Activated T-helper 2 cell treated with anti-CD3 and anti-CD28 coated beads, Interferon-gamma antibody, Interleukin-2, Interleukin-4, amounts not matched to agents 10 μg/mL and 5 μg/mL and 100 μg/mL, durations not matched to agents 14 hours and 24 hours and 36 hours (primary cell): ENCODE measurements at places on chromosomes 5 and 9.

DNA sequence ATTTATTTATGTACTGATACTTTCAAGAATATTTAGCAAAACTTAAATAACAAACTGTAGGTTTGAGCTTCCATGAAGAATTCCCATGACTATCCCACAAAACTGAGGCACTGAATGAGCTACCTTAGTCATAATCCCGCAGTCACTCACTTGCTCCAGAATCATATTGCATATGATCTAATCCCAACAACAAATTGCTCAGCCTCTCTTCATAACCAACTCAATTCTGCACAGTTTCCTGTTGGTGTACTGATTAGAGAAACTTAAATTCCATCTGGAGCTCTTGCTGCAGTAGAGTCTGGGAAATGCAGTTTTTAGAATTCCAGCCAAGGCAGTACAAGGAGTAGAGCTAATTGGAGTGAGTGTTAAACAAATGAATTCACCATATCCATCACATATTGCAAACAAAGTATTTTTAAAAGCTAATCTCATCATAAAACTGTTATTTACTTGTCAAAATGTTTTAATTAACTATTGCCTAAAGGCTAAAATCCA lies 35.7 kb upstream of the CDH18 start:
- no peak for DNase-seq

- no peak for DNase-seq
These were observed 35.4 kb upstream of the ZNF354A start for GRCh38 chr5:178765753-178766300.

- no peak for DNase-seq
These were observed 4.3 kb downstream of the GFM2 start for GRCh38 chr5:74762599-74762998.

DNA sequence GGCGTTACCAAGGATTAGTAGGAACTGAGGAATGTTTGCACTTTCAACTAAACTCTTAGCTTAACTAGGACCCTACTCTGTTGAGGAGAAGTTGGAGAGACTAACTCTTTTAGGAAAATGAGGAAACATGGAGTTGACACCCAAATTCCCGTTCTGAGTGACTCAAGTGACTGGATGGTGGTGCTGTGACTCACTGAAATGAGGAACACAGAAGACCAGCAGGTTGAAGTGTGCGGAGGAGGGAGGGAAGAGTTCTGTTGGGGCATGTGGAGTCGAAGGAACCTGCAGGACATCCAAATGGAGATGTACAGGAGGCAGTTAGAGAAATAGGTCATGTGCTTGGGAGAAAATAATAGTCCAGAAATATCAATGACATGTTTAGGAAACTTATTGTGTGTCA lies 8.2 kb downstream of the HEXB start:
- no peak for DNase-seq

- no peak for DNase-seq
These were observed 525.9 kb upstream of the CLINT1 start for GRCh38 chr5:158384535-158385481.

DNA sequence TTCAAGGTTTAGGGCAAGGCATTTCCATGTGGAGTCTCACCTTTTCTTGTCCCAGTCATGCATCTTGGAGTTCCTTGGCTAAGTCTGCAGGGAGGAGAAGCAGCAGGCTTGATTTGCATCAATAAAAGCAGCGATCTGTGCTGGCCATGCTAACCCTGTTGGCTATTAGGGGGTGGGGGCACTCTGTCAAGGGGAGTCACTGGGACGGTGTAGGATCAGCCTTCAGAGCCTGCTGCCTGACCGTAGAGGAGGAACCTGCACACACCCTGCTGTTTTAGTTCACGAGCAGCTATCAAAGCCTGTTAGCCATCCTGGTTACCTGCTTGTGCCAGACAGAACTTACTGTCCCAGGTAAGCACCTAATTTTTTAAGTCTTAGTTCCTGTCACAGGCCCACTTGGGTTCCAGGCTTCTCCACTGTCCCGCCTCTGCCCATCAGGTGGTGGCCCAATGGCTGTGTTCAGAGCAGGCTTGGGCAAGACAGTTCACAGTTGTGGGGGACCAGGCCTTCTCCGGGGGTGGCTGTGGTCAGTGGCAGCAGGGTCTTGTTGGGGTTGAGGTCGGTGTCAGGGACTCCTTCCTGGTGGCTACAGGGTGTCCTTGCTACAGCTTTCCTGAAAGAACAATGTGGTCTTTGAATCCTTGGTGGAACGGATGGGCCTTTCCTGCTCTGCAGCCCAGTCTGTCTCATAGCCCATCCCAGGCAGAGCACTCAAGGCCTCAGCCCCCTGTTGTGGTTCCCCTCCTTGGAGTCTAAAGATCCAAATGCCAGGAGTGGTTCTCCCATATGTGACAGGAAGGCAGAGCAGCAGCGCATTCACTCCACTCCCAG lies 43.7 kb downstream of the SECISBP2 start:
- DNase-seq = no peak

- no peak for DNase-seq
These were observed 73.2 kb upstream of the RAPGEF1 start for GRCh38 chr9:131813116-131813515.

GRCh38 chr9:25716220-25716872 lies 38.1 kb upstream of the TUSC1 start:
- DNase-seq = no peak

GRCh38 chr5:140609126-140609525 lies 23.8 kb downstream of the CD14 start:
- DNase-seq = no peak

- no peak for DNase-seq
These were observed 35.3 kb upstream of the POMT1 start for GRCh38 chr9:131467214-131467935.

- no peak for DNase-seq
These were observed 126.6 kb downstream of the C9orf152 start for GRCh38 chr9:110081395-110081794.

DNA sequence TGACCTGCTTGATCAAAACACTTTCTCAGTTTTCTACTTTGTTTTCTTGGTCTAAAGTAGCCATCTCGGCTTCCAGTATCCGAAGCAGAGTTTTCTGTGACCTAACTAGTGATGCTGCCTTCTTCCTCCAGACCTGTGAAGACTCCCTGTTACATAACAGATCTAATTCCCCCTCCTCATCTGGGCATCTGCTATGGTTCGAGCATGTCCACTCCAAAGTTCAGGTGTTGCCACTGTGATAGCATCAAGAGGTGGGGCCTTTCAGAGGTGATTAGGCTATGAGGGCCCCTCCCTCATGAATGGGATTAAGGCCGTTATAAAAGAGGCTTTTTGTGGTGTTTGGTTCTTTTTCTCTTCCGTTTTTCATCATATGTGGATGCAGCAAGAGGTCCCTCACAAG lies 20.3 kb downstream of the TTC23L start:
- no peak for DNase-seq

GRCh38 chr5:181127907-181128626 lies 2.9 kb downstream of the OR2V1 start:
- DNase-seq = no peak

DNA sequence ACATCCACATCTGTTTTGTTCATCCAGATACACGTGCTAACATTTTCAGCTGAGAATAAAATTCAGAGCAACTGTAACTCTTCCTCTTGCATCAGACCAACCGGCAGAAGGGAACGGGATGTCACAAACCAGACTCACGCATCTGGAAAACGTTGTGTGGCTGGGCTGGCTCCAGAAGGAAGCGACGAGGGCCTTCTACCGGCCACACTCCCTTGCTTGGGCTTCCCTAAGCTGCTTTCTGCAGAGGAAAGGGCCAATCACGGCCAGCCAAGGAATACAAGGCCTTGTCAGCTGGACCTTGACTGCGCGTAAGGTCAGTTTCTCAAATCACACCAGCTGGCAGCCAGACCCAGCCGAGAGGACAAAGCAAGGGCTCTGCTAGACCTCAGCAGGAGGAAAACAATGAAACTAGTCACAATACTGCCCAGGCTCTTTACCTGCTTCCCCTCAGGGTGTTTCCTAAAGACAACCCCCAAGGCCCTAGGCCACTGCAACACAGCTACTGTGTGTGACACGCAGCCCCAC lies 106.1 kb downstream of the THBS4 start:
- no peak for DNase-seq

DNA sequence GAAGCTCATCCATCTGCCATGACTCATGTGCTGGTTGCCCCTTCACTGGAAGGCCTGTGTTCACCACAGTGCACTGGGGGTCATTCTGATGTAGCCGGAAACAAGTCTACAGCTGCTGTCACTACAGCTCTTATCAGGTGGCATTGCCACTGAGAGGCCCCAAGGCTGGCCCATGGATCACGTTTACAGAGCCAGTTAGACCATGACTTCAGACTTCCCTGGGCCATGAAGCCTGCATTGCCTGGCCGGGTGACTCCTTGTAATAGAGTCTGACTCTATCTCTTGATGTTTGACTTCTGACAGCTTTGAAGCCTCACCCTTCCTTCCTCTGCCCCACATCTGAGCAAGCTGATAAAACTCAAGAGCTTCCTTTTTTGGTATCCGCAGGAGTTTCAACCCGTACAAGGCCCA lies 473.5 kb upstream of the DAP start:
- DNase-seq = no peak

DNA sequence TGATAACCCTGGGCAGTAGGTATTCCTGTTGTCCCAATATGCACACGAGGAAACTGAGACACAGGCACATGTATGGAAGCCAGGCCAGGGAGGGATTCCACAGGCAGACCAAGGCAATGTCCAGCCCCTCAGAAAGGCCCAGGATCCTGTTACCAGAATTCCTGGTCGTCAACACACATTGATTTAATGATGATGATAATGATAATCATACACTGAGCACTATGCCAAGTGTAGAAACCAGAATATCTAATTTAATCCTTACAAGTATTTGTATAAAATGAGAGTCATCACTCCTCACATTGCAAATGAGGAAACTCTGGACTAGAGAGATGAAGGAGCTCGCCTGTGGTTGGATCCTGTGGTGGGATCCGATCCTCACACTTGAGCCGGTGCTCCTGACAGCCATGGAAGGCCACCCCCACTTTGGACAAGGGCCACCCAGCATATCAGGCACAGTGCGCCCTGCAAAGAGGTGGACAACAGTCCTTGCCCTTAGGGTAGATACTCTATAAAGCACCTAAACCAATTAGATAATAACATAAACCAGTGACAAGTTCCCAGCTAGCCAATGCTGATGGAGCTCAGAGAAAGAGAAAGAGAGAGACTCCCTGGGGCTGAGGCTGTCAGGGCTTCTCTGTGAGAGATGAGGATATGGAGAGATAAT lies 185.3 kb downstream of the SLIT3 start:
- DNase-seq = no peak

- DNase-seq = no peak
These were observed 110.2 kb downstream of the FER start for GRCh38 chr5:108857905-108858304.

DNA sequence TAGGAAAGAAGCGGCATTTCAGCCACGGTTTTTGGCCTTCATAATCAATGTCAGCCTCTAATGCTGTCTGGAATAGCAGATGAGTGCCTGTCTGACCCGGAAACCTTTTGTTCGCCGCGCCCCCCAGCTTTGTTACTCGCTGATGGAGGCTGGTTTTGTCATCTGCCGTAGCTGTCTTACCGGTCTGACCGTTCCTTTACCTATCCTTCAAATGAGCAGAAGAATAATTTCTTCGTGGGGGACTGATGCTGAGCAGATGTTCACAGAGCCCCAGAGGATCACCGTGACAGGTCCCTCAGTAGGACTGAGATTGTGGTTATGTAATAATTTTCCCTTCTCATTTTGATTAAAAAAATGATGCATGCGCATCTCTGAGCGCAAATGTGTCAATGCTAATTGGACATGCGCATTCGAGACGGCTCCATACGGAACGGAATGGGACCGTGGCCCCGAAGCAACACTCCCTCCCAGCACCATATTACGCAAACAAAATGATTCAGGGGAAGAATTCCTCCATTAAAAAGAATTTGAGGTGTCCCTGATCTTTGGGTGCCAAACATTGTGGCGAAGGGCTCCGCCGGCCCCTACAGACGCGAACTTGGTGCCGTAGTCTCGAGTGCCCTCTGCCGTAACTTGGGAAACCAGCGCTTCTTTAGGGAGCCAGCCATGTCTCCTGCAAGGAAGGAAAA lies 27.6 kb downstream of the TLX3 start:
- DNase-seq = no peak

GRCh38 chr5:172412724-172413286 lies 41.5 kb downstream of the SH3PXD2B start:
- no peak for DNase-seq

DNA sequence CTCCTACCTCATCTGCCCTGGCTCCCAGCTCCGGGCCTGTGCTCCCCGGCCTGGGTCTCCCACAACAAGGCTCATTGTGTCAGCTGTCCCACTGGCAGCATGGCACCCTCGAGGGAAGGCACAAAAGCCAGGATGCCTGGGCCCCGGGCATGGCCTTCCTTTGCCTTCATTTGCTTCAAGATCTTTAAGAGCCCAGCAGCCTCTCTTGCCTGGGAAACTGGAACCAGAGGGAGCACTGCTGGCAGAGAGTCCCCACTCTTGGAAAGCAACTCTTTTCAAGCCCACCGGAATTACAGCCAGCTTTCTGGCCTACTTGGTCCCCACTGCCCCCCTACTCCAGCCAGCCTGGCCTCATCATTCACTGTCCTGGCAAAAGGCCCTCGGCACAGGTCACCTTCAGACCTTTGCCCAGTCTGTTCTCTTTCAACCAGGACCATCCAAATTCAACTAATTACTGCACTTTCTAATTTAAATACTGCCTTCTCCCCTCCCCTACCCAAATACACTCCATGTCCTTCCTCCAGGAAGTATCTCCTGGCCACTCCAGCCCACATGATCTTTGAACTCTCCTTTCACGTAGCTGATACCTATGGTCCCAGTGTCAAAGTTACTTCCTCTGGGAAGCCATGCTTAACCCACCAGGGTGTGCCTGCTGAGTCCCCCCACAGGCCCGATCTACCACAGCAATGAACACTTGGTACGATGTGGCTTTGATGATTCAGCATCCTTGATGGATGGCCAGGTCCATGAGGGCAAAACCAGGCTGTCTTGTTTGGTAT lies 8.9 kb downstream of the ZER1 start:
- DNase-seq = no peak

DNA sequence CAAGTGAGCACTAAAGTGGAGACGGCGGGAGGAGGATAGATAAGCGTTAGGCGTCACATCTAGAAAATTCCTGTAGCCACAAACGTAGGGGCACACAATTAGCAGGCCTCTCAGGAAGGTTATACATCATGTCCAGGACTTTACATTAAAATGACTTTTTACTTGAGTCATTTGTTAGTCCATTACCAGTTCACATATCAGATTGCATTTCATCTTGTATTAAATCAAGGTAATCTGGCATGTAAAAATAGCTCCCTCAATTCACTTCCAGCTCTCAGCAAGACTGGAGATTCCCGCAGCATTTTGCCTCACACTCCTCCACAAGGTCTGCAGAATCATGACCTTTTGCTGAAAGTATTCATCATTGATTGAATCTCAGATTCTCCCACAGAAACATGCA lies 118.8 kb downstream of the PRDM6 start:
- no peak for DNase-seq

DNA sequence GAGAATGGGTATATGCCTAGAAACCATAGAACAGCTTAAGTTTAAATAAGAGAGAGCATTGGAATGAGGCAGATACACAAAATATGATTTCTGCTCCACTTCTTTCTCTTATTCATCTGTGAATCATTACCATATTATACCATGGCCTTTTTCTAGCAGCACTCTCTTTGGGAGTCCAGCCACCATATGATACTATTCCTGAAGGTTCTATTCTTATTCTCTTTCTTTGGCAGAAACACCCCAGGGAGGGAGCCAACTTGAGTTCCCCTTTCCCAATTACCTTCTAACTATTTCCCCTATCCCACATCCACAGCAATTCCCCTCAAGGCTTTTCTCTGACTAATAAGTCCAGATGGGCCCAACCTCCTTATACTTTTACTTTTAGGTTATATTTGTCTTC lies 55.9 kb downstream of the NDUFAF2 start:
- no peak for DNase-seq
